ENCODE measurements at places on chromosomes 2 and 18.

DNA sequence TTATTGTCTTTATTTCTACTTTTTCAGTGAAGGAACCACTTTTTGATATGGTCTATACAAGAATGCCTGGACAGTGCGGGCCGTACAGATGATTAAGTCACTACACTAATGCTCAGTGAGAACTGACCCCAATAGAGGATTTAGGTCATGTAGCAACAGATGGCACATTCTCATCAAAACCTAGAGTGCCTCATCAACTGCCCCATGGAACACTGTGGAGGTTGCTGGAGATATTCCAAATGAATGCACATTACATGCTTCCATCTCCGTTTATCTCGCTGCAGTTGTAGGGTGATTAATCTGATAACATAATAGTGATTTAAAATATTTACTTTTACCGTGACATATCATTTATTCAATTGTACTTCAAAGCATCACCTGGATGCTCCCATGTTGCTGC is 41.8 kb upstream of the COPS8 start:
- DNase-seq = peak; percentile 35

- DNase-seq = peak; percentile 19
Measured at GRCh38 chr18:27661320-27662018, 476.4 kb upstream of the CHST9 start.

- no peak for DNase-seq
Measured at GRCh38 chr2:61928826-61929461, 23.5 kb downstream of the COMMD1 start.

- no peak for DNase-seq
Measured at GRCh38 chr2:70005752-70006446, 44.5 kb upstream of the ASPRV1 start.

GRCh38 chr18:23584019-23584983 is 2.0 kb downstream of the NPC1 start:
- no peak for DNase-seq

DNA sequence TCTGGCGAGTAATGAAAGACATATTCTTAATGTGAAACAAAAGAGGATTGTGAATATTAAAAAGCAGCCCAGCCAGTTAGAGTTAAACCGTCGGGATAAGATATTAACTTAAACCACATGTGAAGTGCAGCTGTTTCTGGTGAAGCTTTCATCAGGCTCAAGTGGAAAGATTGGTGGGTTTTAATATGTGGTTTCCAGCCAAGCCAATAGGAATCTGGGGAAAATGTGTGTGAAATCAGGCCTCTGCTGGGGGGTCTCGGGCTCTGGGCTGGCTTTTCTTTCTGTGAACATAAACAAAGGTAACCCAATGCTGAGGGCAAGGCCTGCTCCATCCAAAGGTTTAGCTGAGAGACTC is 279.6 kb downstream of the SLC4A3 start:
- no peak for DNase-seq

GRCh38 chr2:38671946-38672345 is 6.0 kb downstream of the GALM start:
- no peak for DNase-seq

GRCh38 chr2:158402665-158403064 is 53.9 kb downstream of the CCDC148 start:
- DNase-seq = no peak

DNA sequence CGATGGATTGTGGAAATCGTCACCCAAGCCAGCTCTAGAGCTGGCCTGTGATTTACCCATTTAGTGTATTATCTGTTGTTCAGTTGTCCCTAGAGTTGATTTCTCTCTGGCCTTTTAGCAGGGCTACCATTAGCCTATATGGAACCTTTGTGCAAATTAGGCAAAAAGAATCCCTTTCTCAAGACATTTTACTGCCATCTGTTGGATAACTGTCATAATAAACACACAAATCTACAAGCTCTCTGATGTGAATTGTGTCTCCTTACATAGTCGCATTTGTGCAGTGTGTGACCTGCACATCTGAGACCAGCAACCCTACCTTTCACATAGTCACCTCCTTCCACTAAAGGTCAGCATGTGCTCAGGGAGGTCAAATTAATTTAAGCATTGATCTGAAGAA is 34.0 kb downstream of the LOXHD1 start:
- no peak for DNase-seq

GRCh38 chr2:208350610-208351009 is 56.0 kb upstream of the PTH2R start:
- DNase-seq = no peak

- DNase-seq = no peak
Measured at GRCh38 chr2:11050565-11050964, 104.7 kb upstream of the SLC66A3 start.

DNA sequence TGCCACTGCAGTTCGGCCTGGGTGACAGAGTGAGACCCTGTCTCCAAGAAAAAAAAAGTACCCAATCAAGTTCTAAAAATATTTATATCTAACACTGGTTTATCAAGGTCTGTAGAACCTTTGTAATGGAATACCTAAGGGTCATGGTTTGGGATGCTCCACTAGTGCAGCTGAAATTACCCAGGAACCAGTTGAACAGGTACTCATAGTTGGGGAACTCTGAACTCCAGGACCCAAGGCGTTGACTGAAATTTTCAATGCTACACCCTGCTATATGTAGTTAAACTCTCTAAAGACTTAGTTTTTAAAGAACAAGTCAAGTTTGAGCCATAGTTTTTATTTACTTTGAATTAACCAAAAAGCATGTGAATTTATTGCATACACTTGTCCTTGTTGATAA is 55.1 kb downstream of the FAM117B start:
- DNase-seq = no peak

DNA sequence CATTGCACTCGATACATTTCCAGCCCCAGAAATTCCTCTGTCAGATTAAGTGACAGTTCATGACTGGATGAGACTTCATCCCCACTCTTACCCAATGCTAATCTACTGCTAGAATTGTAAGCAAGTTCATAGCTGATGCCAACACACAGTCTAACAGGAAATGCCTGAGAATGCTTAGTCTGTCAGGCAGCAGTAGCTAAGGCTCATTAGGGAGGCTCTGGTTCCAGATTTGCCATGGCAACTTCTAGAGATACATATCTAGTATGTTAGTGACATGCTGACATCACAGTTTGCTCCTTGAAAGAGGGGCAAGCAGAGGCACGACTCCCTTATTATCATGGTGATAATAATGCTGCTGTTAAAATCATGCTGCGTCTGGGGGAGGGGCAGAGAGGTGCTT is 198.4 kb downstream of the RBM43 start:
- no peak for DNase-seq

DNA sequence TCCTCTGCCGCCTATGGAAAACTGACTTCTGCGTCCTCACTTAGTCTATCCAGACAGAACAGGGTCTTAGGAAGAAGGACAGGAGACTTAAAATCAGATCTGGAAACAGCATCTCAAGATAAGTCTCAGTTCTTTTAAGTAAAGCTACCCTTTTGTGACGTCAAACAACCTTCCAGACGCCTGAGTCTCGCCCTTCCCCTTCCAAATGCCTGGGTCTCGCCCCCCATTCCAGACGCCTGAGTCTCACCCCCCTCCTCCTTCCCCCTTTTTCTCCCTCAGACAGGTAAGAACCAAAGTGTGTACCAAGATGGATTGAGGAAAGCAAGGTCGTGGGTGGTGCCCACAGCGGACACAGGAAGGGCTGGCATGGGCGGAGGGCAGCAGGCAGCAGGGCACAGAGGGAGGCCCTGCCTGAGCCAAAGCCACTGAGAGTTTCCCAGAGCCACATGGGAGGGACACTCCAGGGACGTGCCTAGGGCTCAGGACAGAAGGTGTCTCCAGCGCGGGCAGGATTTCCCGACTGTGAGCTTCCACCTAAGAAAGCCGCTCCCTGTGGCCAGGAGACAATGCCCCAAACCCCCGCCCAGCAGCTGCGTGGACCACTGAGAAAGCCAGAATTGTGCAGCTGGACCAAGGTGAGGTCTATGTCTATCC is 51.3 kb downstream of the ANKMY1 start:
- DNase-seq = no peak

- DNase-seq = no peak
Measured at GRCh38 chr2:14358339-14358738, 274.2 kb upstream of the LRATD1 start.

GRCh38 chr18:58175122-58175785 is 131.2 kb downstream of the NEDD4L start:
- DNase-seq = no peak

GRCh38 chr18:62723666-62724281 is 8.4 kb downstream of the PHLPP1 start:
- DNase-seq = no peak

DNA sequence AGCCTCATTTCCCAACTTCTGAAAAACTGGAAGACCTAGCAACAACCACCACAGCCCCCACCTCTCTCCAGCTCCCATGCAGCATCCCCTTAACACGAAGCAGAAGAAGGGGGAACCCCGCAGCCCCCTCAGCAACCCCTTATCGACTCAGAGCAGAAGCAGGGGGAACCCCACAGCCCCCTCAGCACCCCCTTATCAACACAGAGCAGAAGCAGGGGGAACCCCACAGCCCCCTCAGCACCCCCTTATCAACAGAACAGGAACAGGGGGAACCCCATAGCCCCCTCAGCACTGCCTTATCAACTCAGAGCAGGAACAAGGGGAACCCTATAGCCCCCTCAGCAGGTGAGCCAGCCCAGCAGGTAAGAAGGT is 6.7 kb downstream of the SLC66A2 start:
- DNase-seq = no peak

GRCh38 chr2:71666094-71666474 is 212.7 kb downstream of the DYSF start:
- no peak for DNase-seq

GRCh38 chr2:168892327-168892726 is 2.1 kb upstream of the SPC25 start:
- DNase-seq = no peak

- DNase-seq = no peak
Measured at GRCh38 chr2:149380205-149380604, 49.8 kb downstream of the LYPD6 start.

DNA sequence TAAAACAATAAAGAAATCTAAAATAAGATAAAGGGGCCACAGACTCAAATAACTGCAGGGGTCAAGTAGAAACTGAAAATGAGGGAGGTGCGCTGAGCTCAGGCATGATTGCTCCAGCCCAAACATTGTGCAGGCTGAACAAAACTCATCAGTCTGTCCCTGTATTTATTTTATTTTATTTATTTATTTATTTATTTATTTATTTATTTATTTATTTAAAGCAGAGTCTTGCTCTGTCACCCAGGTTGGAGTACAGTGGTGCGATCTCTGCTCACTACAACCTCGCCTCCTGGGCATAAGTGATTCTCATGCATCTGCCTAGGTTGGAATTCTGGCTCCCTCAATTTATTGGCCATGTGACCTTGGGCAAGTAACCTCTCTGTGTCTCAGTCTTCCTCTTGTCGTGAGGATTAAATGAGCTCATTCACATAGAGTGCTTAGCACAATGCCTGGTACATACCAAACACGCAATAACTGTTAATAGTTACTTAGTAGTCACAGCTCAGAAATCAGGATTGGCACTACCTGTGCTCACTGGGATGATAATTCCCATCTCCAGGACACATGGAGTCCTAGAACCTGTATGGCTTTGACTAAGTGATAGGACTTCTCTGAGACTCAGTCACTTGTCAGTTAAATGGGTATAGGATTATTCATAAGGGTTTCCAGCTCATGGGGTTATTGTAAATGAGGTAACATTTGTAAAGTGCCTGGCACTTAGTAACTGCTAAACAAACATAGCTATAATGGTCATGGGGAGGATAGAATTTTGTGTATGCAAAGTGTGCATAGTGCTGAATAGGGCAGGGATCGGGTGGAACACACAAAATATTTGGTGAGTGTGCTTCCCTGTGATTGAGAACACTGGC is 6.0 kb downstream of the SPEG start:
- no peak for DNase-seq

- DNase-seq = no peak
Measured at GRCh38 chr2:99181624-99182000, 628 bp downstream of the MRPL30 start.
